Activated naive CD8-positive, alpha-beta T cell treated with anti-CD3 and anti-CD28 coated beads, Interleukin-2, amount 10 ng/mL, durations not matched to agents 7 days and 5 days (primary cell): ENCODE measurements at places on chromosomes 1 and 21. TPM values are rescaled to one million over a fixed set of nuclear protein-coding genes. Genes with fewer than 3 reads are reported as not detected.

The REN gene
- not detected for total RNA-seq

The HSPA6 gene
- 1.2 TPM for total RNA-seq

DNA sequence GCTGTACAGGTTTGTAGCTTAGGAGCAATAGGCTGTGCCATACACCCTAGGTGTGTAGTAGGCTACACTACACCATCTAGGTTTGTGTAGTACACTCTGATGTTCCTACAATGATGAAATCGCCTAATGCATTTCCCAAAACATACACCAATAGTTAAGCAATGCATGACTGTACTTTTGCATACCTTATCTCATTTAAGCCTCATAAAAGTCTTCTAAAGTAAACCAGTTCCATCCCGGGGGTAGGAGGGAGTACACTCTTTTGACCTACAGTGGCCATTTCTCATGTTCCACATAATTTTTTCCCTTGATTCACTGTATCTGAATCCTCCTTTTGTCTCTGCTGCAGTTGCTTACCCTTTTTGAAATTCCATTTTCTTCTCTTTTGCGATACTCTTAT is 12.2 kb downstream of the TRMT13 start:
- no peak for DNase-seq
- H3K27ac ChIP-seq: no peak overlapping the region
- H3K4me3 ChIP-seq: no peak overlapping the region
- H3K36me3 ChIP-seq: peaks cover 31% of the 10 kb centered on the region
- H3K4me1 ChIP-seq: peaks cover 3% of the 10 kb centered on the region

DNA sequence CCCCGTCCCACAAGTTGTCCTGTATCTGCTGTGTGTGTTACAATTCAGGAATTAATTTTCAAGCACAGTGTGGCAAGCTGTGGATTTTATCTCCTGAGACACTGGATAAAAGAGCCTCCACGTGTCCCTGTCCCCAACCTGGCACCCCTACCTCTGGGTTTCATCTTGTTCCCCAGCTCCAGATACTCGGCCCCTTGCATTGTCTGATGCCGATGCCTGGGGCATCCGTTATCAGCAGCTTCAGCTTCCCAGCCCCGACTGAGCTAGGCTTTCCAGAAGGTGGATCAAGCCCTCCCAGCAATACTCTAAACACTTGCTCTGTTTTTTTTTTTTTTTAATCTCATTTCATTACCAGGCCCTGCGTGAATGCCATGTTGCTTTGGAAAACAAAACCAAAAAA is 159.4 kb downstream of the PLXNA2 start:
- H3K36me3 ChIP-seq: no peaks in the 10 kb centered on the region
- no peak overlapping the region for H3K4me3 ChIP-seq
- H3K27me3 ChIP-seq: no peaks in the 10 kb centered on the region
- no peak for DNase-seq

DNA sequence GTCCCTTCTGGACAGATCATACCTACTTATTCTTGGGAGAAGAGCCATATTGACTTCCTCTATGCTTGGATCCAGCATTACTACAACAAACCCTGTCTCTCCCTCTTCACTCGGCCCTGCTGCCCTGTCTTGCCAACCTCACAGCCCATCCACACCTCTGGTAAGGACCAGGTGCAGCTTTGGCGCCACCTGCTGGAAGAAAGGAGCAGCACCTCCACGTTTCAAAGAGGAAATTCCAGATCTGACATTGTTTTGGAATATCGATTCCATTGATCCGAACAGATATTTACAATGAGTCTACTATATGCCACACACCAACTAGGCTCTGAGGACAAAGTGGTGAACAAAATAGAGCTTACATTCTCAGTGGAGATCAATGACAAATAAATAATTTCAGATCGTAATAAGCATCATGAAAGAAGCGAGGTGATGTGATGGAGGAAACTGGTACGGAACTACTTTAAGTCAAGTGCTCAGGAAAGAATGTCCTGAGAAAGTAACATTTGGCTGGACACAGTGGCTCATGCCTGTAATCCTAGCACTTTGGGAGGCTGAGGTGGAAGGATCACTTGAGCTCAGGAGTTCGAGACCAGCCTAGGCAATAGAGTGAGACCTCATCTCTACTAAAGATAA is 18.7 kb downstream of the MFSD2A start:
- peak; percentile 68 for DNase-seq
- no peaks in the 10 kb centered on the region for H3K36me3 ChIP-seq
- H3K27ac ChIP-seq: no peak overlapping the region
- no peaks in the 10 kb centered on the region for H3K27me3 ChIP-seq
- no peak overlapping the region for H3K4me3 ChIP-seq

GRCh38 chr1:230147253-230148125 is 80.5 kb downstream of the GALNT2 start:
- DNase-seq: no peak
- H3K36me3 ChIP-seq: no peaks in the 10 kb centered on the region
- no peaks in the 10 kb centered on the region for H3K27me3 ChIP-seq
- no peak overlapping the region for H3K27ac ChIP-seq

GRCh38 chr1:27357281-27358037 is 9.3 kb downstream of the MAP3K6 start:
- no peaks in the 10 kb centered on the region for H3K36me3 ChIP-seq
- peaks cover 6% of the 10 kb centered on the region for H3K27me3 ChIP-seq
- H3K27ac ChIP-seq: peak overlapping the region; percentile 86
- H3K4me1 ChIP-seq: peaks cover 27% of the 10 kb centered on the region

The LIPI gene
- total RNA-seq: not detected

The RNF2 gene
- 21.3 TPM for total RNA-seq

DNA sequence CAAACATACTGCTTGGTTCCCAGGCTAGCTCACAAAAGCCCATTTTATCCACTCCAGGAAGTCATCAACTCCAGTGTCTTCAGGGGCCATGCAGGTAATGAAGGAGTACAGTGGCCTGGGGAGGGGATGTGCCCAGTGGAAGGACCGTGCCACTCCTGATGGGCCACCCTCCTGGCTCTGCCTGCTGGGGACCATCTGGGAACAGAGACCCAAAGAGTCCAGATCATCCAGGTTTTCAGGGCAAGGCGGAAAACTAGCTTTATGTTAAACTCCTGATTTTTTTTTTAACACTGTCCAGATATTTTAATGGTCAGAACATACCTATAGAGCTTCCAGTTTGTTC is 75.6 kb downstream of the CD46 start:
- H3K36me3 ChIP-seq: peaks cover 3% of the 10 kb centered on the region
- H3K4me3 ChIP-seq: no peak overlapping the region
- H3K27ac ChIP-seq: no peak overlapping the region
- DNase-seq: no peak

The RBP7 gene
- 0.53 TPM for total RNA-seq

DNA sequence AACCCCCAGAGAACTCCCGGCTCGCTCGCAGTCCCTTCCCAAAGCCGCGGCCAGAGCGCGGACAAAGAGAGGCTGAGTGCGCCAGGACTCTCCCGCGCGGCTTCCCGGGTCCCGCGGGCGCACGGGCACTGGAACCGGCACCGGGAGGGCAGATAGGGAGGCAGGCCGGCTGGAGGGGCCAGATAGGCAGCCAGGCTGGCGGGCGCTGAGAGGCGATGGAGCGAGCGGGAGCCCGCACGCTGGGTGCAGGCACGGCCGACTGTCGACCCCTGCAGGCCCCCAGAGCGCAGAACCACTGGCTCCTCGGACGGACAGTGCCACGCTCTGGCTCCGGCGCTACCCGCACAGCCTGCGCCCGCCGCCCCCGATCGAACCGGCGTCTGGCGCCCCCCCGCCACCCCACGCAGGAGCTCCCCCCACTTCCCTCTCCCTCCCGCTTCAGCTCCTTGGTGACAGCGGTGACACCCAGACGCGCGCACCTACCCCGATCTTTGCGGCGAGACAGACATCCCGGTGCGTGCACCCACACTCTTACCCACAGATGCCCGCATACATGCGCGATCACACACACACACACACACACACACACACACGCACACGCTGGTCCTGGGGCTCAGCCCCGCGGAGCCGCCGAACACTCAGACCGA is 534 bp downstream of the SLC6A9 start:
- H3K27ac ChIP-seq: peak overlapping the region; percentile 89
- no peaks in the 10 kb centered on the region for H3K36me3 ChIP-seq
- peak; percentile 72 for DNase-seq
- H3K4me3 ChIP-seq: peak overlapping the region; percentile 90
- peaks cover 12% of the 10 kb centered on the region for H3K4me1 ChIP-seq
- no peaks in the 10 kb centered on the region for H3K27me3 ChIP-seq

GRCh38 chr1:83620016-83620415 is 378.9 kb downstream of the TTLL7 start:
- H3K36me3 ChIP-seq: no peaks in the 10 kb centered on the region
- no peak overlapping the region for H3K27ac ChIP-seq
- no peak for DNase-seq
- no peaks in the 10 kb centered on the region for H3K4me1 ChIP-seq

- peaks cover 3% of the 10 kb centered on the region for H3K4me1 ChIP-seq
- peaks cover 2% of the 10 kb centered on the region for H3K36me3 ChIP-seq
- H3K27ac ChIP-seq: no peak overlapping the region
Measured at GRCh38 chr1:113403065-113403464, 12.8 kb downstream of the MAGI3 start.

The AZIN2 gene
- total RNA-seq: 16.6 TPM

The TRPM2 gene
- total RNA-seq: 31.1 TPM

DNA sequence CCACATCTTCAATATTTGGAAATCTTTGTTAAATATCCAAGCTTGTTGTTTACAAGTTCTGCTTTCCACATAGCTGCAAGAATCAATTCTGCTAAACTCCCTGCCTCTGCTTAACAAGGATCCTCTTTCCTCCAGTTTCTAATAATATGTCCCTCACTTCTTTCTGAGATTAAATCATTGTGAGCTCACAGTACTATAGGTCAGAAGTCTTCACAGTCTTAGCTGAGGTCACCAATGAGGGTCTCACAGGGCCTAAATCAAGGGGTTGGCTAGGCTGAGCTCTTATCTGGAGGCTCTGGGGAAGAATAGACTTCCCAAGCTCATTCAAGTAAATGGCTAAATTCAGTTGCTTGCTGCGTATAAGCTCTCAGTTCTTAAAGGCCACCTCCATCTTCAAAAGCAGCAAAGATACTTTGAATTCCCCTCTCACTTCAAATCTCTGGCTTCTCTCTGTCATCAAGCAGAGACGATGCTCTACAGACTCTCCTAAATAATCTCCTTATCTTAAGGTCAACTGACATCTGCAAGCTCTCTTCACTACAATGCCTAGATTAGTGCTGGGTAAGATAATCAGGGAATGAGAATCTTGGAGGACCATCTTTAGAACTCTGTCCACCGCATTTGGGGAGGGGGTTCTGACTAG is 175.3 kb downstream of the PLPPR4 start:
- DNase-seq: no peak
- no peak overlapping the region for H3K4me3 ChIP-seq
- no peak overlapping the region for H3K27ac ChIP-seq
- H3K36me3 ChIP-seq: no peaks in the 10 kb centered on the region
- H3K27me3 ChIP-seq: no peaks in the 10 kb centered on the region

The RIPPLY3 gene
- total RNA-seq: not detected

DNA sequence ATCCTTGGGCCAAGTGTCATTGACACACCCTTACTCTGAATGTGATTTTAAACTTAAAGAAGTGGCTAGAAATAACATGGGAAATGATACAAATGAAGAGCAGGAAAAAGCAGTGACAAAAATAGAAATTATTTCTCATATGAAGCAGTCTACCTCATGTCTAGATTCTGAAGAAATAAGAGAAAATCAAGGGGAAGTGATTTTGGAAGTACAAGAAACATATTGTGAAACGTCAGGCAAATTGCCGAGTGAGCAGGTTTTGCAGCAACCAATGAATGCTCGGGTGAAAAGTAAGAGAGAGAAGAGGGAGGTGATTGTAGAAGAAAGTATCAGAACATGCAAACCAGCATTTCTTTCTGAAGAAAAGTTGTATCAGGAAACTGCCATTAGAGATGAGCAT is 130.7 kb downstream of the MACF1 start:
- no peak overlapping the region for H3K27ac ChIP-seq
- H3K27me3 ChIP-seq: no peaks in the 10 kb centered on the region
- no peak for DNase-seq
- H3K4me1 ChIP-seq: peaks cover 2% of the 10 kb centered on the region

The ZFP69 gene
- 2.9 TPM for total RNA-seq

The SLAMF9 gene
- not detected for total RNA-seq

The TSSK3 gene
- 1.6 TPM for total RNA-seq

The SH3GLB1 gene
- 62.4 TPM for total RNA-seq

- peaks cover 9% of the 10 kb centered on the region for H3K4me1 ChIP-seq
- no peaks in the 10 kb centered on the region for H3K36me3 ChIP-seq
- peaks cover 96% of the 10 kb centered on the region for H3K27me3 ChIP-seq
- no peak overlapping the region for H3K27ac ChIP-seq
Measured at GRCh38 chr1:156428746-156429288, 59.8 kb downstream of the RHBG start.

DNA sequence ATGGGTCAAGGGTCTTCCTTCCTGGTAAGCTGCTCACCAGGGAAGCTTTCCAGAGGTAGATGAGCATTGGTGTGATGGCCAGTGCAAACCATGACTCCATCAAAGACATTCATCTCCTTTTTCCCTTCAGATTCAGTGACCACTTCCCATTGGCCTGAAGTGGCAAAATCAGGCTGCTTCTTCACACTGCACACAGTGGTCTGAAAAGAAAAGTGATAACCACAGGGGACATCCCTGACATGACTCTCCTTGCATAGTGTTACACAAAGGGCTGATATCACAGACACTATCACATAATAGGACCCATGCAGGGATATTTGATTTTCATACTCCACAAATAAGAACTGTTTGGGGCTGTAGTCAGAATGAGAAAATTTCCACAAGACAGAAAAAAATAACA is 11.9 kb downstream of the FMO5 start:
- no peaks in the 10 kb centered on the region for H3K36me3 ChIP-seq
- no peak for DNase-seq
- H3K4me3 ChIP-seq: no peak overlapping the region
- H3K27ac ChIP-seq: no peak overlapping the region

GRCh38 chr1:220203816-220204215 is 68.4 kb downstream of the RAB3GAP2 start:
- H3K4me1 ChIP-seq: no peaks in the 10 kb centered on the region
- no peak overlapping the region for H3K27ac ChIP-seq
- no peaks in the 10 kb centered on the region for H3K27me3 ChIP-seq

The LAX1 gene
- 26.3 TPM for total RNA-seq

GRCh38 chr1:10530281-10530740 is 55.6 kb downstream of the PEX14 start:
- H3K27me3 ChIP-seq: no peaks in the 10 kb centered on the region
- no peak for DNase-seq
- peaks cover 5% of the 10 kb centered on the region for H3K36me3 ChIP-seq
- peaks cover 15% of the 10 kb centered on the region for H3K4me1 ChIP-seq
- no peak overlapping the region for H3K4me3 ChIP-seq

GRCh38 chr1:51236531-51237350 is 668 bp downstream of the RNF11 start:
- H3K27me3 ChIP-seq: no peaks in the 10 kb centered on the region
- peaks cover 3% of the 10 kb centered on the region for H3K36me3 ChIP-seq
- peak; percentile 70 for DNase-seq
- peaks cover 34% of the 10 kb centered on the region for H3K4me1 ChIP-seq
- H3K27ac ChIP-seq: no peak overlapping the region

DNA sequence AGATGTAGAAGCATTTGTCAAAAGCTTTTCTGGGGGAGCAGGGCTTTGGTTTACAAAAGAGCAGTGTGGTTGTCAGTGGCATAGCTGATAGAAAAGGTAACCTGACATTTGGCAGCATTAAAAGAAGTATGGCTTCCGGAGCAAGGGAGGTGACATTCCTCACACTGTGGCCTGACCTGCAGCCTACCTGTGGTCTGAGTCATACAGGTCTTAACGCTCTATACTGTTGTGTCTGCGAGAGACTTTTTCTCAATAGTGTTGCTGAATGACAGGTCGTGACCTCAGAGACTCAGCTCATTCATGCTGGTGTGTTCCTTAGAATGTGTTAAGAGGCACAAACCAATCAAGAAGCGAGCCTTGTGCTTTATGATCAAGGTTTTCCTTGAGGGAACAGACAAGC is 19.3 kb downstream of the PHGDH start:
- H3K27me3 ChIP-seq: no peaks in the 10 kb centered on the region
- no peak overlapping the region for H3K4me3 ChIP-seq
- DNase-seq: no peak
- no peak overlapping the region for H3K27ac ChIP-seq
